NCI-H2081 treated with DMSO at 0.1 percent for 48 hours (cell line): ENCODE measurements at places on chromosomes 3 and 15.
A peak's percentile ranks its signal among the peaks of the same experiment; 100 is the strongest.

- no peak for DNase-seq
These were observed 418.9 kb upstream of the TPRG1 start for GRCh38 chr3:188752850-188753249.

DNA sequence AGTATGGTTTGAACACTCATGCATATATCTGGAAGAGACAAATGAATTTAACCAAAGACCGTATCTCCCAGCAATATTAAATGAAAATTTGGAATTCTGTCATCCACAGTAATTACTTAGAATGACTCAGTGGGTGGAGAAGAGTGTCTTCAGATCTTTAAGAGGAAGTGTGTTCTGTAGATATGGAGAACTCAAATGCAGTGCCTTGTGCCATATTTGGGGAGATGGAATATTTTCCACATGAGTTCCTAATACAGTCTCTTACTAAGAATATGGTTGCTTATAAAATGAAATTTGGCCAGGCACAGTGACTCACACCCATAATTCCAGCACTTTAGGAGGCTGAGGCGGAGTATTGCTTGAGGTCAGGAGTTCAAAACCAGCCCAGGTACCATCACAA lies 40.5 kb downstream of the ANO10 start:
- no peak for DNase-seq

- DNase-seq: no peak
These were observed 77.9 kb downstream of the SPSB4 start for GRCh38 chr3:141129049-141129448.

- no peak for DNase-seq
These were observed 5.7 kb downstream of the TBC1D23 start for GRCh38 chr3:100266531-100266930.

- DNase-seq: no peak
These were observed 169.5 kb downstream of the CADPS start for GRCh38 chr3:62705721-62706120.

- no peak for DNase-seq
These were observed 1.5 kb downstream of the NSUN3 start for GRCh38 chr3:94064243-94064860.

DNA sequence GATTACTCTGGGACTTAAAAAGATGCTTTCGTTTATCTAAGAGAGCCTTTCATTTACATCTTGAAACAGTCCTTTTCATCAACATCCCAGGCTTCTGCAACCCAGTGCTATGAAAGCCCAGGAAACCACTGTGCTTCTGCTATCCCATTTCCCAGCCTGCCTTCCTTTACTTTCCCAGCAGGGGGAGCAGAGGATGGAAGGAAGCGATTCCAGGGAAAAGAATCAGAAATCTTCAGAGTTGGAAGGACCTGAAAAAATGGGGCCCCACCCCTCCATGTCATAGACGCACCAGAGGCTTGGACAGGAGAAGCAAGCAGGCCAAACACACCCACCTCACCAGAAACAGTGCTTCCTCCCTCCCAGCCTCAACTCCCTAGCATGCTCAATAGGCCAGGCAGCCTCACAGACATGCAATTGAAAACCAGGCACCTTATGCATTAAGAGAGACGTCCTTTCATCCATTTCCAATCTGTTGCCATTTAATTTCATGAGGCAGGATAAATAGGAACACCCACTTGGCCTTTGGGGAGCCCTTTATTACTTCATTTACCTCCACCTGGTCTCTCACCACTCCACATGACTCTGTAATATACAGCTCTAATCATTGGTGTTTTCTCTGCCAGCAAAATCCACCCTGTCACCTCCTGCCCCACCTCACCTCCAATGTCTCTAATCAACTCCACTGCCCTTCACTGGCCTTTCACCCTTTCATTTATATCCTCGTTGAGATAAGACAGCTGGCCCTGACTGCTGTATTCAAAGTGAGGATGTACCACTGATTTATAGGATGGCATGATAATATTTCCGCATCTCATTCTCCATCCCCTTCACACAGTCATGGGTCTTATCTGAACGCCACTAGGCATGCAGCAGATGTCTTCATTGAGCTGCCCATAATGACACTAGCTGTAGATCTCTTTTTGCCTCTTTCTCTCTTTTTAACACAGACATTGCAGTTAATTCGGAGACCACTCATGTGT lies 583.9 kb downstream of the NTRK3 start:
- DNase-seq: no peak

- no peak for DNase-seq
These were observed 34.8 kb downstream of the MITF start for GRCh38 chr3:69774029-69774428.

GRCh38 chr3:127606981-127607595 lies 8.9 kb downstream of the MCM2 start:
- DNase-seq: no peak

DNA sequence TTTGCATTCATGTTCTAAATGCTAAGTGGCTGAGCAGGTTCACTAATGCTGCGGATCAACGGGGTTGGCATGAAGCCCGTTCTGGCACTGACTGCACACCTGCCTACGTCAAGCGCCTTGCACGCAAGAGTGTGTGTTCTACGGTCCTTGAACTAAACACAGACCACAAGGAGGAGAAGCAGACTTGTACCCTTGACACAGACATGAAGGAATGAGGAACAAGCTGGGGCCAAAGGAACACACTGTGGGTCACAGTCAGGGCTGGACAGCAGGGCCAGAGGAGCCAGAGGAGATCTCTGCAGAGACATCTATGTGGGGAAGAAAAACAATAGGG lies 48.0 kb upstream of the LDHAL6B start:
- no peak for DNase-seq

DNA sequence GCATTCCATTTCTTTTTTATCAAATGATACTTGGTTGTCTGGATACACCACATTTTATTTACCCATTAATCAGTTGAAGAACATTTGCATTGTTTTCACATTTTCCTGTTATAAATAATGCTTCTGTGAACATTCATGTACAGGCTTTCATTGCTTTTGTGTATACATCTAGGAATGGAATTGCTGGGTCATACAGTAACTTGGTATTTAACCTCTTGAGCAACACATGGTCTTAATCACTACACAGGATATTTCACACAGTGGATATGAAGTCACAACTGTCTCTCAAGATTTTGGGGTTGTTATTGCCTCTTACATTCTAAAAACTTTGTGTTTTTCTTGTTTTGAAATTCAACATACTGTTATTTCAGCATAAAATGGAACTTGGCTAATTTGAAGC lies 48.2 kb downstream of the C3orf85 start:
- DNase-seq: no peak

DNA sequence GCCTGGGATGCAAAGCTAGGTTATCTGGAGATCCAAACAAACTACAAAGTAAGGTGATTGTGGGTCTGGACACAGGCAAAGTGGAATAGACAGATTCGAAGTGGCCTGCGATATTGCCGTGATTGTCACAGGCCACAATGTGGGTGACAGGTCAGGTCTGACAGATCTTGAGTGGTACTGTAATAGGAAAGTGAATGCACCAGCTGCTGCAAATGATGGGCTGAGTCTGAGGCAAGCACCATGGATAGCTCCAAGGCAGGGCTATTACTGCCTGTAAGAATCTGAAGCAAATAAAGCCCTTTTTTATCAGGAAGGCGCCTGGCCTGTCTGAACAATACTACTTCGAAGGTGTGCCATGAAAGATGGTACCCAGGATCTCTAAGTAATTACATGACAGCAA lies 10.0 kb downstream of the ARMC8 start:
- DNase-seq: no peak

DNA sequence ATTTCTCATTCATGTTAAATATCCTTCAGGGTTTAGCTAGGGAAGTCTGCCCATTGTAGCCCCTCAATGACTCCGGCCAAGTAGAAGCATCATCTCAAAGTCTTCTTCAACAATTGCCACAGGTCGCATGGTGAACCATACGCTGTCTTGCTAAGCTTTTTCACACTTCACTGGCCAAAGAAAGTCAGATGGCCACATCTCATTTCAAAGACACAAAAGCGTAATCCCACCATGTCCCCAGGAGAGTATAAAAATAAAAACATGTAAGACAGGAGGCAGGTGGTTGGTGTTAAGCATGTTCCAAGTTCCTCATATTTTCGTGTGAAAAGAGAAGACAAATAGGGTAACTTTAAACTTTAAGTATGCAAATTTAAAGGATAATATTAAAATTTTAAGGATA lies 147.4 kb downstream of the ERC2 start:
- DNase-seq: no peak

GRCh38 chr15:90812171-90812957 lies 56.0 kb upstream of the FURIN start:
- no peak for DNase-seq

DNA sequence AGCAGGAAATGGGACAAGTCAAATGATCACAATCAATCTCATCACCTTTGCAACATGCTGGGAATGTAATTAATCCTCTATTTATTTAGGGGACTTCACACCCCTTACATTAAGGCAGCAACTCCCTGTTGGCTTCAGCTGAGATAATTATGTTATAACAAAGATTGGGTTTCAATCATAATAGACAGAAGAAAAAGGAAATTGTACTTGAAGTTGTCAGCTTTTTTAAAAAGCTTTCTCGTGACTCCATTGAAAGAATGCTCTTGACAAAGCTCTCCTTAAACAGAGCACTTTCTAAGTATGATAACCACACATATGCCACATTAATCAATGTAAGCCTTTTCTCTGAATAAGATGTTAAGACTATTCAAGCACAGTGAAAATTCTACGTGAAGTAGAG lies 65.7 kb downstream of the SHQ1 start:
- DNase-seq: peak; percentile 69

DNA sequence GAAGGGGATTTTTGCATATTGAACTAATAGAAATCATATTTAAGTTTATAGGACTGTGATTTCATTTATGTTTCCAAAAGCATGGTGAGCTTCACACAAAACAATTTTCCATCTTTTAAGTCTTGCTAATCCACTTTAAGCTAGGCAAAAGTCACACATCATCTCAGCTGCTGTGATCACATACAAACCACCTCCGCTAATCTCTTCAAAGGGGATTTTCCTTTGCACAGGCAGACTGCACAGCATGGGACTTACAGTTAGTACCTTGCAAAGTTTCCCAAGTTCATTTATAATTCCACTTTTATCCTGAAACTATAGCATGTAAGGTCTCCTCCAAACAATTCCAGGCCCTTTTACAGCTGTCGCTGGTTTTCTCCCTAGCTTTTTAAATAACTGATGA lies 225.1 kb upstream of the CNTN3 start:
- DNase-seq: no peak

GRCh38 chr3:131283862-131284261 lies 97.7 kb upstream of the NUDT16 start:
- DNase-seq: no peak
